ENCODE measurements at places on chromosomes 7 and 10.

DNA sequence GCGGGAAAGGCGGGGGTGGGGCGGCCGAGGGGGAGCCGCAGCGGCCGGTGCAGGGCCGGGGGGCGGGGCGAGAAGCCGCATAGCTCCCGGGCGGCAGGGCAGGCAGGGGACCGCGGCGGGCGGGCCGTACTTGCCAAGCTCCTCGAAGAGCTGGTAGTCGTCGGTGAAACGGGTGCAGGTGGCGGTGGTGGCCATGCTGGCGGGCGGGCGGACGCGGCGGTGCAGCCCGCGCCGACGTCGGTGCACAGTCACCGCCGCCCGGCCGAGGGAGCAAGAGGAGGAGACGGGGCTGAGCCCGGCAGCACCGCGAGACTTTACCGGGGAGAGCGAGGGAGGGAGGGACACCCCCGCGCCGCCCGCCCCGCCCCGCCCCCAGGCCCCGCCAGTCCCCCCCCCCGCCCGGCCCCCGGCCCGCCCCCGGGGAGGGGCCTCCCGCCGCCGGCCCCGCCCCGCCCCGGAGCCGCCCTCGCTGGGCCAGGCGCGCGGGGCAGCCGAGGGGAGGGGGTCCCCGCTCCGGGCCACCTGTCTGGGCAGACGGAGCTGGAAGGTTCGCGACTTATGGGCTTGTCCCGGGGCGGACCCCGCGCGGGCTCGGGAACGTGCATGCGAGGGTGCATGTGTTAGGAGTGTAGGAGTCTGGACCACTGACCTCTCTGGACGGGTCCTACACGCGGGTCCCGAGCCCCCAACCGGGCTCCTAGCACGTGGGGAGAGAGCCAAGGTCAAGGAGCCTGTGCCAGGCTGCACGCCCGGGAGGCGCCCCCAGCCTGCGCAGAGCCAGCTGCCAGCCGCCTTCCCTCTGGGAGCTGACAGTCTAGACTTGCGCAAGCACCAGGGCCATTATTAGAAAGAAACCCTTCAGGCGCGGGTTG, at the start of gene CAMK2G:
TSS of gene CAMK2G (minus strand) at position 289 of the 872 bp plus-strand sequence. CDS start at position 195, 94 bp downstream.
- DNase-seq, result peak; percentile 95

DNA sequence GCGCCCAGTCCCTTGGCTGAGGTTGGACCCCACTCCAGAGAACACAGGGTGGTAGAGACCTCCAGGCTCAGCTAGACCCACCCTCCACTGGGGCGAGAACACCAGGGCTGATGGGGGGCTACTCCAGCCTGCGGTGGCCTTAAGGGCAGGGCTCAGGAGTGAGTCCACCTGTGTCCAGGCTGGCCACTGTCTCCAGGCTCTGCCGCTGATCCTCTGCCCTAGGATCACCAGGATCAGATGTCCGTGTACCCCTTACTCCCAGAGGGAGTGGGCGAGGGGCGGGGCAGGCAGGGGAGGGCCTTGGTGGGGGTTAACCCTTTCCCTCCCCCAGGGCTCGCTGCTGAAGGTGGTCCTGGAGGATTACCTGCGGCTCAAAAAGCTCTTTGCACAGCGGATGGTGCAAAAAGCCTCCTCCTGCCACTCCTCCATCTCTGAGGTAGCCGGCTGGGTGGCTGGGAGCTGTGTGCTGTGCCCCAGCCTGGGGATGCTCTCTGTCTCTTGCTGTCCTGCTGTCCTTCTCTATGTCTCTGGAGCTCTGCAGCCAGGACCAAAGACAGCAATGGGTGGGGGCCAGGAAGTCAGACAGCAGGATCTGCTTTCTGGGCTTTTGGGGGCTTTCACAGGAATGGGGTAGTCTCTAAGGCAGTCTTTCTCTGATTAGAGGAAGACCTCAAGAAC, 38.0 kb downstream of the PSAP start:
- DNase-seq, result no peak

- no peak for DNase-seq
Observed at GRCh38 chr10:13054844-13055243, 45.1 kb upstream of the OPTN start.

DNA sequence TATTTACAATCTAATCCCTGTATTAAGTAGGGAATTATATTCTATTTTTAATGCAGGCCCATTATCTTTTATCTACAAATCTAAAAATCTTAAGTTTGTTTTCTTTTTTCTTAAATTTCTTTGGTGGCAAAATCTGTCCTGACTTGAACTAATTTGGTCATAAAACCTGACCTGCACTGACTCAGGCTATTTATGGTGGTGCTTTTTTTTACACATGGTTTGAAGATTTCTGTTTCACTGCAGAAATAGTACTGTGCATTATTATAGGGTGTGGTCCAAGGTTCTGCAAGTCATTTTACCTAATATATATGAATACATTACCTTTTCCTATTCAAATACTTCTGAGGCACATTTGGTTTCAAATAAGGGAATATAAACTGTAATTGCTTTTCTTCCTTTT, 137.0 kb downstream of the CD36 start:
- no peak for DNase-seq

GRCh38 chr7:99219185-99219767, 11.4 kb upstream of the KPNA7 start:
- no peak for DNase-seq

- peak; percentile 54 for DNase-seq
Observed at GRCh38 chr10:14396411-14397048, 65.8 kb upstream of the FRMD4A start.

GRCh38 chr10:4658777-4659176, 167.2 kb upstream of the AKR1E2 start:
- DNase-seq, result no peak

DNA sequence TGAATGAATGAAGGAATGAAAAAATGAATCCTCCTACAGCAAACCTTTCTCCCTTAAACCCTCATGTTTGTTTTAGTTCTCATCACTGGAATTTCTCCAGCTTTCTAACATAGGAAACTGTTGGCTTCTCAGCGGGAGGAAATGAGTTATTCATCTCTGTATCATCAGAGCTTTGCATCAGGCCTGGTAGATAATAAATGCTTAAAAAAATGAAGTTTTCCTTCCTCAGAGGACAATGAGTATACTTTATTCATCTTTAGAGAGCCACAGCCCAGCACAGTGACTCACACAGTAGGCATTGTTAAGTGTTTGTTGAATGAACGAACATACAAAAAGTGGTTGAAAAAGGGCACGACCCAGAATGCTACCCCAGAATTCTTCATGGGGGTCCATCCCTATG, 62.6 kb downstream of the COL13A1 start:
- DNase-seq, result peak; percentile 72

GRCh38 chr7:20330928-20331909, 519 bp downstream of the ITGB8 start:
- DNase-seq, result peak; percentile 39

- DNase-seq, result no peak
Observed at GRCh38 chr7:137946011-137946410, 55.9 kb downstream of the CREB3L2 start.

DNA sequence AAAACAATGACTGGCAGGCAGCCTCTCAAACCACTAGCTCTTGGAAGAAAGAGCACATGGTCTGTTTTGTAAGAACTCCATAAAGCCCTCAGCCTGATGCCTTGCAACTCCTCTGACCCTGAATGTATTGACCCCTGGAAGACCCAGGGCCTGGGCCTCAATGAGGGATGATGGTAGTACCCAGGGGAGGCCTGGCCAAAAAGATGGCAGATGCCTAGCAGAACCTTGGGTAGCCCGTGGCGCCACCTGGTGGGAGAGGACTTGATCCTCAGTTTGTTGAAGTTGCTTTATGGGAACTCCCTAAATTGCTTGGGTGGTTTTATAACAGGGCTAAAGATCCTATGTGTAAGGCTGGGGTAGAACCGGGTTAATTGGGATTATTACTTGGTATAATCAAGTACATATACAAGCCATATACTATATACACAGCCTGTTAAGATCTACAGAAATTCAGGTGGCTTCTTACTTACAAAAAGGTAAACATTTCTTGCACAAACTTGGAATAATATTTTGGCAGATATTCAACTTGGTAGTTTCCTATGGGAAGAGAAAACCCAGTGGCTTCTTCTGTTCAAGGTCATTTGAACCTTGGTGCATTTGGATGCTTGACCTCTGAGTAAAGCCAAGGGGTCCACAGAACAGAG, 95.8 kb upstream of the CACUL1 start:
- peak; percentile 37 for DNase-seq

DNA sequence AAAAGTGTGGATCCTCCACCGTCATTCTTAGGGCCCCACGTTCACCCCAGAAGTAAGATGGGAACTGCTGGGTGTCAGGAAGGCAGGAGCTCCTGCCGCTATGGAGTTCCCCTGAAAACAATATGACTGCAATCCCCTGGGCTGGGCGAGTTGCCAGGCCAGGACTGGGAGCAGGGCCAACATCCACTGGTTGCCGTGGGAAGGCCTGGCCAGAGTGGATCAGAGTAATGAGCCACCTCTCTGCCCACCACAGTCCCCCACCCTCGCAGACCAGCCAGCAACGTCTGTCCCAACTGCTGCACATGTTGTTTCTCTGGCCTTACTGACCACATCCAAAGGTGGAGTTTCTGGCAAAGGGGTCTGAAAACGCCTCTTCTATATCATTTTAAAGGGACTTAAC, 86.6 kb downstream of the STRA8 start:
- peak; percentile 55 for DNase-seq

DNA sequence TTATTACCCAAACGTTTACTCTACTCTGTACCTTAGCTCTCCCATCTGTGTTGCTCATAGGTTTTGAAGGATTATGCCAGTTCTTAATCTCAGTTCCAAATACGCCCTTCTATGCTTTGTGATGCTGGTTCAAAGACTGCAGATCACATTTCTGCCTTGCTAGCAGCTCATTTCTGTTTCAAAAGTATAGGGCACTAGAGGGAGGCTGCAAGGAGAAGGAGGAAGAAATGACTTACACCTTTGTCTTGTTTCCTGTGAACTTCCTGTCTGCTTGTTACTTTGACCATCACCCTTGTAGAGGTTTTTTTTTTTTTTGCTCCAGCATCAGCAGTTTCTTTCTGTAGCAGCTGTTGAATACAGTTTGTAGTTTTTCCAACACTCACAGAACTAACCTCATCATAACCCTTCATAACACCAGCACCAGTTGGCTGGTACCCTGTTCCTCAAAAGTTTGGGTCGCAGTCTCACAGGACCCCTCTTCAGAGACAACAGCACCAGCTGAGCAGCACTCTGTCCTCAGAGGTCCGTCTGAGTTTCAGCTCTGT, 16.5 kb downstream of the SLK start:
- DNase-seq, result no peak

- no peak for DNase-seq
Observed at GRCh38 chr7:26850193-26850651, 14.2 kb downstream of the SKAP2 start.

DNA sequence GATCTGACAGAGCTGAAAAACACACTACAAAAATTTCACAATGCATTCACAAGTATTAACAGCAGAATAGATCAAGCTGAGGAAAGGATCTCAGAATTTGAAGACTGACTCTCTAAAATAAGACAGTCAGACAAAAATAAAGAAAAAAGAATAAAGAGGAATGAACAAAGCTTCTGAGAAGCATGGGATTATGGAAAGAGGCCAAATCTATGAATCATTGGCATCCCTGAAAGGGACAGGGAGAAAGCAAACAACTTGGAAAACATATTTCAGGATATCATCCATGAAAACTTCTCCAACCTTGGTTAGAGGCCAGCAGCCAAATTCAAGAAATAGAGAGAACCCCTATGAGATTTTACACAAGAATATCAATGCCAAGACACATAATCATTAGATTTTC, 804.8 kb upstream of the IGFBP3 start:
- DNase-seq, result no peak

DNA sequence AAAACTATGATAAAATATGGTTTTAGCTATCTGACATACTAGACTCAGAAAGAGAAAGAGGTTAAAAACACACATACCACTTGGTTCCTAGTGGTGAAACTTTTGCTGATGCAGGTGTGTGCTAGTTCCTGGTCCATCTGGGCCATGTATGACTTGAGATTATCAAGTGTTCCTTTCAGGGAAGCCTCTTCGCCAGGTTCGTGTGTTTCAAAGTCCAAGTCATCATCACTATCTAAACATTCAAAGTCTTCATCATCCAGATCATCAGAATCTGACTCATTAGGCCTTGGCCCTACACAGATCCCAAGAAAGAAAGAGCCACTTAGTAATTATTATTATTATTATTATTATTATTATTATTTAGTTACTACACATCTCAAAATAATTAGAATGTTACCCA, 26.4 kb downstream of the NUDT13 start:
- no peak for DNase-seq

GRCh38 chr10:130481936-130482335, 345.7 kb downstream of the GLRX3 start:
- DNase-seq, result no peak

DNA sequence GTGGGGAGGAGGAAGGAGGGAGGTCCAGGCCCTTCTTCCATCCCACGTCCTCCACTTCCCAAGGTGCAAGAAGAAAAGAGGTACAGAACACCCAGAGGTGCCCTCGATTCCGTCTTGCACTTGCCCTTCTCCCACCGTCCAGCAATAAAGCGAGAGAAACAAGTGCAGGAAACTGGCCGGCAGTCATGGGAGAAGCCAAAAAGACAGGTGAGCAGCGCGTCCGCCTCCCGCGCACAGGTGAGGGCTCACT, 1.3 kb downstream of the C10orf95 start:
- no peak for DNase-seq

DNA sequence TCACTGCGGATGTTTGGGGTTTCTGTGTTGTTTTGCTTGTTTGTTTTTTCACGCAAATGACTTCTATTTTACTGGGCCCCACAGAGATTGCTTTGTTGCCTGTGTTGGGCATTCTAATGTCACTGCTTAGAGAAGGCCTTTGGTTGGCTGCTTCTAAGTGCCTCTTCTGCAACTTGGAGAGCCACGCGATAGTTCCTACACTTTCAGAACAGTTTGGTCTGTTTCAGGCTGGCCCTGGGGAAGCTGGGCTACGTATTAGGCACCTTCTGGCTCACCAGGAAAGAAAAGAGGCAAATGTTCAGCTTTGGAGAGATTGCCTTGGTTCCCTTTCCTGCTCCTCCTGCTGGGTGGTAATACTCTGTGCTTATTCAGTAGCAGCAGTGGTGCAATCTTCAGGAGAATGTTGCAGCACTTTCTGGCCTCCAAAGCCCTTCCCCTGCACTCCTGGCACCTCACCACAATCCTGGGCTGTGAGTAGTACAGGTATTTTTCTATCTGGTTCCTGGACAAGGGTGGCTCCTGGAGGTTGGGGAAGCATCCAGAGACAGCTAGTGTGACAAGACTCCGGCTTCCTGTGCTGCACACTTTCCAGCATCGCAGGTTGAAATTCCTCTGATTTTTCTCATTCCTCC, 1.2 kb downstream of the ANTXRL start:
- no peak for DNase-seq
